ENCODE measurements at places on chromosomes 4 and X. TPM values are rescaled to one million over a fixed set of nuclear protein-coding genes. Genes with fewer than 3 reads are reported as not detected.

SRD5A3 gene
- 4.4 TPM for total RNA-seq

GRCh38 chrX:153635788-153636668 lies 11.0 kb upstream of the DUSP9 start:
- DNase-seq = peak; percentile 8

TEX13B gene
- total RNA-seq = not detected

DNA sequence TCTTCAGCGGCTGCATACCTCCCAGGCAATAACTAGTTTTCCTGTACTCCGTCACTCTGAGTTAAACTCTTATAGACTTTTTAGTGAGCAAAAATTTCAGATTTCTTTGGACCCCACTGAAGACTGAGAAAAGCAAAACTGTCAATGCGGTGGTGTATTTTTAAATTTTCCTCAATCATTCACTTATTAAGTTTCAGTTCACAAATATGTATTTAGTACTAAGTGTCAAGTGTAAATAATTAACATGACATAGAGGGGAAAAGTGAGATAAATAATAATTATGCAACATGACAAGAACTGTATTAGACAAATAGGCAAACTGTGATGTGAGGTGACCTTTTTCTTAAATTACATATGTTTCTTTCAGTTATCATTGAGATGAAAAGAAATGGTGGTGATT lies 124.4 kb downstream of the NAF1 start:
- no peak for DNase-seq

DNA sequence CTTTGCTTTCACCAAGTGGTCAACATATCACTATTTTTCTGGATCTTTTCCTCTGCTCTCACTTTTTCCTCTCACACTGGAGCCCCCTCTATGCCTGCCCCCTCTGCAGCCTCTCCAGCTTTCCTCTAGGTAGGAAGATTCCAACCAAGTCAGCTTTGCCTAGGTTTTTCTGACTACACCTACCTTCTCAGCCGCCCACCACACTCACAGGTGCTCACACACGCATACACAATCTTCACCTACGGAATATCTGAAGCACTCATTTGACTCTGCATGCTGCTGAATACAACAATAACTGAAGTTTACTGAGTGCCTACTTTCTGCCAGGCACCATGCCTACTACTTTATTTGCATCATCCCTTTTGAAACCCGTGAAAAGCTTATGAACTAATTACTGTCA lies 328.0 kb downstream of the PPP3CA start:
- DNase-seq = no peak

RAI2 gene
- 3.2 TPM for total RNA-seq

DNA sequence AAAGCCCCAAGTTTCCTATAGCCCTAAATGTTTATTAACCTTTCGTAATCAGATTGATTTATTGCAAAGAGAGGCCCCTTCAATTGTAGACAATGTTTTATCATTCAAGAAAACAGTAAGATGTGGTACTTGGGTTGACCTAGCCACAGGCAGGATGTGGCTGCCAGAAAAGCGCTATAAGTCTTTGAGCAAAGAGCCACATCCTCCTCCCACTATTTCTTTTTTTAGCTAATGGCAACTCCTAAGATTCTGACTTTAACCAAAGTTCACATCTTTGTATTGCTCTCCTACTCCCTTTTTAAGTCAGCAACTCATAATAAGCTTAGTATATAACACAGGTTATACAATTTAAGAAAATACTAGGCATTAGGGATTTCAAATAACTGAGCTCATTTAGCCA lies 70.7 kb upstream of the PPP3CA start:
- no peak for DNase-seq

DNA sequence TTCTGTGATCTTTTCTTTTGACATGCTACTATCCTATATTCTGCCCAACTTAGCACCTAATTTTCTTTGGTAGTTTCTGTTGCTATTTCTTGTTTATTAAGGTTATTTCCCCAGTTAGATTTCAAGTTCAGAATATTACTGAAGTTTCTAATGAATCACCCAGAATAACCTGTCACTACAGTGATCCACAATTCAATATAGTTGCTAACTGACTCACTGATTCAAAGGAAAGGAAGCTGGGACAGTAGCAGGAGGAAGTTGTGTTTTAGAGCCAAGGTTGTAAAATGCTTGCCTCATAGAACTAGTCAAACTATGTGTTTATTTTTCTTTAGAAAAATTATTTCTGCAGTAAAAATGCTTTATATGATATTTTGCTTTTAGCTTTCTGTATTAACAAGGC lies 37.4 kb downstream of the PAK3 start:
- no peak for DNase-seq

GRCh38 chrX:153802513-153803045 lies 8.1 kb downstream of the SSR4 start:
- DNase-seq = no peak

DNA sequence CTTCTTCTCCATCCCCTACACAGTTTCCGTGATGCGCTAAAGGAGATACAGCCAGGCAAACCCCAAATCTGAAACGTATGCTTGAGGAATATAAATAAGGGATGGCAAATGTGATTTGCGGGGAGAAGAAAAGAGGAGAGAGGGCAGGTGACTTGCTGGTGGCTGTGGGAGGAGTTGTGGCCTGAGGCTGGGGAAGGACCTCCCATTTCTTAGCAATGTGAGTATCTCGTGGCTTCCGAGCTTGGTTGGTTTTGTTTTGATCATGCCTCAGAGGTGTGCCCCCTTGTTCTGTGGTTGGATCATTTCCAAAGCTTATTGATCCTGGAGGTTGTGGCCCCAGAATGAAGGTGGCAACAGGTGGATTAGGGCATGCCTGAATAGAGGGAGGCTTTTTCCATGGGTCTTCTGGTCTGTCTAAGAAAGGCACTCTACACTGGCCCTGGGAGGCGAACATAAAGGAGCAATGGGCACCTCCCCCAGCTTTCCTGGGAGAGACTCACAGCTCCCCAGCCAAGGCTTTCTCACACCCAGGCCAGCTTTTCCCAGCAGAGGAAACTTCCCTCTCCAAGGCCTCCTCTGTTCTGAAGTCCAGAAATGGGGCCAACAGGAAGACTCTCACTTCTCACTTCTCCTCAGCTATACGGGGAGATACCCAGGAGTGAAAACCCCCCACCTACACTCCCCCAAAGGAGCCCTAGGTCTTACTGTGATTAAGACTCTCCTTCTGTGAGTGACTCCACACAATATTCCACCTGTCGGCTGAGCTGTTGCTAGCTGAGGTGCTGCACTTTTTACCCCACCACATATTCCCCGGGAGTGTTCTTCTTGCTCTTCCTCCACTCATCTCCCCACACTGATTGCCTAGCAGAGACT lies 40.0 kb downstream of the C4orf51 start:
- peak; percentile 32 for DNase-seq

DNA sequence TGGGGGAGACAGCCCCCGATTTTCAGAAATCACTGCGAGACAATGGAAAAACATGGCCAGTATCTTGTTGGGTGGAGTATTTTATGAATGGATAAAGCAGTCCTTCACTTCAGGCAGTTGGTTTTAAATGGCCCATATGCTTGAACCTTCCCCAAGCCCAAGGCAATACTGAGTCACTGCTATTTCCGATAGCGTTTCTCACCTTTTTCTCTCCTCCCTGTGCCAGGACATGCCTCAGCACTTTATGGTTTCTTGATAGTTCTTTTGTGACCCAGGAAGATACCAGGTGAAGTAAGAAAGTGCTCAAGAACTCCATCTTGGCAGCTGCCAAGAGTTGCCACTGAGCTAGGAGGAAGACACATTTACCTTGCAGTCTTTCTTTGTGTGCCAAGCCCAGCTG lies 26.8 kb upstream of the ESX1 start:
- no peak for DNase-seq

- DNase-seq = peak; percentile 41
Measured at GRCh38 chr4:102500352-102500695, 835 bp upstream of the NFKB1 start.

SPANXC gene
- total RNA-seq = not detected

DNA sequence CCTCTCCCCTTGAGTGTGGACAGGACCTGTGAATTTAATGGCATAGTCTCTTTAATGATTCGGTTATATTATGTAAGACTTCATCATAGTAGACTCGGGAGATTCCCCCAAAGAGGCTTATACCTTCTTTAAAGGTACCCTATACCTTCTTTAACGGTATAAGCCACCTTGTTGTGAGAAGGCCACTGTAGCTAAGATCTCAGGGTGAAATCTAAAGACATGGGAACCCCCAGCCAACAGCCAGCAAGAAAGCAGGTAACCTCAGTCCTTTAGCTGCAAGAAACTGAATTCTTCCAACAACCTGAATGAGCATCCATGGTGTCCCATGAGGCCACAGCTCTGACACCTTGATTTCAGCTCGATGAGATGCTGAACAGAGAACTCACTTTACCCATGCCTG lies 931 bp downstream of the DDX60 start:
- no peak for DNase-seq

ARHGAP36 gene
- 0.82 TPM for total RNA-seq

DNA sequence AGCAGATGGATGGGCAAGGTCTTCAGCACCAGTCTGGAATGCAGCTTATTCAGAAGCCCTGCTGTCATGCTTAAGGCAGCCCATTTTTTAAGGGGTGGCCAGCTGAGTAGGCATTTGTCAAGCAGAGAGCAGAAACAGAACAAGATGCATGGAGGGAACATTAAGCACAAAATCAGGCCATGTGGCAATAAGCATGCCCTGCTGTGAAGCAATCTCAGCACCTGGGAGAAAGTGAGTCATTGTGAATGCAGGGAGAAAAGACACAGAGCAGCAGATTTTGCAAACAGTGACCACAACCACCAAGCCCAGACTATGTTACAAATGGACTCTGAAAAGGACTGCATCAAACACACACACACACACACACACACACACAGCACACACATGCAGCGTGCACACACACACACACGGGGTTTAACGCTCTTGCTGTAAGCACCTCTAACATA lies 94.1 kb upstream of the GALNT7 start:
- DNase-seq = peak; percentile 80

PRDX4 gene
- total RNA-seq = 38.9 TPM

SMIM10 gene
- total RNA-seq = 1.1 TPM

CWH43 gene
- total RNA-seq = not detected

KLHL34 gene
- total RNA-seq = 0.09 TPM

GRCh38 chrX:29241809-29242208 lies 654.6 kb downstream of the IL1RAPL1 start:
- DNase-seq = no peak

GRCh38 chrX:85506871-85507270 lies 127.4 kb upstream of the POF1B start:
- no peak for DNase-seq

DNA sequence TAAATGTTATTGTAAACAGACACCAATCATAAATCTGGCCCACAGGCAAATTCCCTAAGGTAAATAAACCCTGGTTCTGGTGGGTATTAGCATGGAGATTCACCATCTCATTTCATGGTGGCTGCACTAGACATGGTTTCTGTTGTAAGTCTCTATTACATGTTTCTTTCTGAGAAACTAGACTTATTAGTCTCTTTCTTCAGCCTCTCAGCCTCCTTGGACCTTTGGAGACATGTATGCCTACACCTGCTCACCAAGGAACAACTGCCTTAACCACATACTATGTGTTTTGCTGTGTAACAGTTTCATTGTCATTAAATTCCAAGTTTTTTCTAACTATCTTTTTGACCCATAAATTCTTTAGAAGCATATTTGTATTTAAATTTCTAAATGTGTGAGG lies 13.1 kb downstream of the DDIT4L start:
- no peak for DNase-seq

APELA gene
- total RNA-seq = 0.09 TPM

GRCh38 chrX:13698432-13698831 lies 9.5 kb downstream of the RAB9A start:
- no peak for DNase-seq

STAP1 gene
- not detected for total RNA-seq

DCX gene
- 216 TPM for total RNA-seq

GRCh38 chr4:176400816-176401461 lies 81.2 kb downstream of the SPCS3 start:
- DNase-seq = no peak

DNA sequence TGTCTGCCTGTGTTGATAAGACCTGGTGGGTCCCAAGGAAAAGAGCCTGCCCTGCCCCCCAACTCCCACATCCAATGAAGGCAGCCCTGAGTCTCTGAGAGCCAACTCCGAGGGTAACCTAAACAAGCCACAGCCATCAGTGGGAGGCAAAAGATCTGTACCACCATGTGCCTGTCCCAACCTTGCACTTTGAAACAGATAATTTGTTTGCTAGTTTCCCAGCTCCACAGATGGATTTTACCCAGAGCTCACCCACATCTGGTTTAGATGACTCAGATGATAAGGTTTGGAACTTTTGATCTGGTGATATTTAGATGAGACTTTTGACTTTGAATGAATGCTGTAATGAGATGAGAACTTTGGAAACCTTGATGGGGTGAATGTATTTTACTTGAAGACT lies 246.0 kb upstream of the PSAPL1 start:
- DNase-seq = no peak

NEUROG2 gene
- total RNA-seq = 7.8 TPM

Data from cerebellum (tissue), 4 donors.